ENCODE measurements at places on chromosomes 13 and 19.
A peak's percentile ranks its signal among the peaks of the same experiment; 100 is the strongest.

- no peak for DNase-seq
- no peak overlapping the region for H3K4me3 ChIP-seq
- H3K4me1 ChIP-seq = no peaks in the 10 kb centered on the region
- H3K27ac ChIP-seq = no peak overlapping the region
- no peaks in the 10 kb centered on the region for H3K36me3 ChIP-seq
- H3K27me3 ChIP-seq = no peaks in the 10 kb centered on the region
Measured at GRCh38 chr13:84927442-84928169, 871.6 kb downstream of the SLITRK6 start.

- DNase-seq = no peak
- H3K27me3 ChIP-seq = peaks cover 30% of the 10 kb centered on the region
- H3K4me3 ChIP-seq = no peak overlapping the region
- H3K27ac ChIP-seq = no peak overlapping the region
- H3K36me3 ChIP-seq = no peaks in the 10 kb centered on the region
Measured at GRCh38 chr13:110194451-110194850, 112.5 kb downstream of the COL4A1 start.

- H3K4me3 ChIP-seq = no peak overlapping the region
- DNase-seq = no peak
- peaks cover 3% of the 10 kb centered on the region for H3K27me3 ChIP-seq
- H3K4me1 ChIP-seq = peaks cover 6% of the 10 kb centered on the region
- H3K36me3 ChIP-seq = no peaks in the 10 kb centered on the region
- no peak overlapping the region for H3K27ac ChIP-seq
Measured at GRCh38 chr13:108322206-108322824, 52.8 kb downstream of the TNFSF13B start.

DNA sequence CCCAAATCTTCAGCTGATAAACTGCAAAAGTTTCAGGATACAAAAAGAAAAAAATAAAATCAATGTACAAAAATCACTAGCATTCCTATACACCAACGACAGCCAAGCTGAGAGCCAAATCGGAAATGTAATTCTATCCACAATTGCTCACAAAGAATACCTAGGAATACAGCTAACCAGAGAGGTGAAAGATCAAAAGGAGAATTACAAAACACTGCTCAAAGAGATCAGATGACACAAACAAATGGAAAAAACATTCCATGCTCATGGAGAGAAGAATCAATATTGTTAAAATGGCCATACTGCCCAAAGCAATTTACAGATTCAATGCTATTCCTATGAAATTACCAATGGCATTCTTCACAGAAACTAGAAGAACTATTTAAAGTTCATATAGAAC is 29.5 kb downstream of the NLRP11 start:
- no peak overlapping the region for H3K4me3 ChIP-seq
- H3K4me1 ChIP-seq = no peaks in the 10 kb centered on the region
- no peak overlapping the region for H3K27ac ChIP-seq
- no peak for DNase-seq
- no peaks in the 10 kb centered on the region for H3K36me3 ChIP-seq
- peaks cover 5% of the 10 kb centered on the region for H3K27me3 ChIP-seq

- no peak overlapping the region for H3K4me3 ChIP-seq
- no peak overlapping the region for H3K27ac ChIP-seq
- no peaks in the 10 kb centered on the region for H3K4me1 ChIP-seq
- H3K27me3 ChIP-seq = no peaks in the 10 kb centered on the region
Measured at GRCh38 chr13:111929036-111929616, 137.8 kb upstream of the SOX1 start.

- no peak overlapping the region for H3K4me3 ChIP-seq
- DNase-seq = peak; percentile 96
- peaks cover 17% of the 10 kb centered on the region for H3K4me1 ChIP-seq
- peak overlapping the region; percentile 49 for H3K27ac ChIP-seq
- H3K36me3 ChIP-seq = peaks cover 7% of the 10 kb centered on the region
- no peaks in the 10 kb centered on the region for H3K27me3 ChIP-seq
Measured at GRCh38 chr19:4811328-4812131, 20.0 kb downstream of the TICAM1 start.

DNA sequence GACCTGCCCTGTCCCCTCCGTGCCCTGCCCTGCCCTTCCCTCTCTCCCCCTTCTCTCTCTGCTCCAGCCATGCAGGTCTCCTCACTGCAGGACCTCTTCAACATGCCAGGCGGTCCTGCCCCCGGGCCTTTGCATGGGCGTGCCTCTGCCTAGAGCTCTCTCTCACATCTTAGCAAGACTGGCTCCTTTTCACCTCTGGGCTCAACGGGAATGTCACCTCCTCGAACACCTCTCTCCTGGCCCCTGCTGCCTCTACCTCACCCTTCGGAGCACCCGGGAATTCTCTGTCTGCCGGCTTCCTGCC is 5.6 kb downstream of the MFSD12 start:
- no peak for DNase-seq
- H3K4me3 ChIP-seq = no peak overlapping the region
- H3K4me1 ChIP-seq = peaks cover 43% of the 10 kb centered on the region
- no peaks in the 10 kb centered on the region for H3K27me3 ChIP-seq
- H3K36me3 ChIP-seq = peaks cover 1% of the 10 kb centered on the region

DNA sequence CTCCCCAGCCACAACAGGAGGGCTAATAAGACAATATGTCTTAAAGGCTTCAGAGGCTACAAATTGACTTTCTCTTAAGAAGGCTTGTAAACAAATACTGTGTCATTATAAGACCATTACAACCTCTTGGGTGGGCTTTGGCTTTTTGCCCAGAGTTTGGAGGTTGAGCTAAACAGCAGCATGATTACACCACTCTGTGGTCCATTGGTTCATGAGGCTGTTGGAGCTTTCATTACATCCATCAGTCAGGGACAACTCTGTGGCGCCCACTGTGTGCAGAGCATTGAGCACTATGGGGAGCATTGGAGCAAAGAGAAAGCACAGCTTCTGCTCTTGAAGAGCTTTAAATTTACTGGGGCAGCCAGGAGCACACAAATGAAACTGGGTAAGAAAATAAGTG is 75.9 kb downstream of the TNFSF11 start:
- H3K4me1 ChIP-seq = no peaks in the 10 kb centered on the region
- no peak overlapping the region for H3K27ac ChIP-seq
- H3K36me3 ChIP-seq = no peaks in the 10 kb centered on the region
- peaks cover 39% of the 10 kb centered on the region for H3K27me3 ChIP-seq
- DNase-seq = no peak

- H3K36me3 ChIP-seq = peaks cover 2% of the 10 kb centered on the region
- H3K4me1 ChIP-seq = no peaks in the 10 kb centered on the region
- H3K4me3 ChIP-seq = no peak overlapping the region
- H3K27me3 ChIP-seq = peaks cover 25% of the 10 kb centered on the region
- DNase-seq = no peak
- H3K27ac ChIP-seq = no peak overlapping the region
Measured at GRCh38 chr19:46453661-46454060, 17.7 kb downstream of the PNMA8A start.

- H3K4me3 ChIP-seq = no peak overlapping the region
- no peaks in the 10 kb centered on the region for H3K4me1 ChIP-seq
- DNase-seq = no peak
- H3K27me3 ChIP-seq = peaks cover 47% of the 10 kb centered on the region
- no peaks in the 10 kb centered on the region for H3K36me3 ChIP-seq
Measured at GRCh38 chr13:94682229-94682628, 30.1 kb downstream of the SOX21 start.

- no peak overlapping the region for H3K27ac ChIP-seq
- no peak overlapping the region for H3K4me3 ChIP-seq
- H3K27me3 ChIP-seq = no peaks in the 10 kb centered on the region
- H3K4me1 ChIP-seq = no peaks in the 10 kb centered on the region
Measured at GRCh38 chr13:64234255-64234654, 2818.6 kb upstream of the PCDH20 start.

DNA sequence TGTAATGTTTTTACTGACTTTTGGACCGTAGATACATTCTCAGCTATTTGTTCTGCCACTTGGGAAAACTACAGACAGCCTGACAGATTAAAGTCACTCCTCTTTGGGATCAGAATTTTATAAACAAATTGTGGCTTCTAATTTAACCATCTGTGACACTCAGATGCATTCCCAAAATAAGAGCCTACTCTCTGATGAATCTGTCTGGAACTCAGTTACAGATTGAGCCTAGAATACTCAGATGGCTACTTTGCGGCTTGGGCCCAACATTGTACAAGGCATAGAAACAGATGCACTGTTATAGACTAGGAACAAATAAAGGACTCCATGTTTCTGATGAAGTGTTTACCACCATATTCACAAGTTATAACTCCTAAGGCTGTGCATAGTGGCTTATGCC is 291.0 kb upstream of the SLITRK6 start:
- H3K27me3 ChIP-seq = no peaks in the 10 kb centered on the region
- H3K4me3 ChIP-seq = no peak overlapping the region
- H3K27ac ChIP-seq = no peak overlapping the region
- H3K4me1 ChIP-seq = no peaks in the 10 kb centered on the region
- no peaks in the 10 kb centered on the region for H3K36me3 ChIP-seq
- DNase-seq = no peak

DNA sequence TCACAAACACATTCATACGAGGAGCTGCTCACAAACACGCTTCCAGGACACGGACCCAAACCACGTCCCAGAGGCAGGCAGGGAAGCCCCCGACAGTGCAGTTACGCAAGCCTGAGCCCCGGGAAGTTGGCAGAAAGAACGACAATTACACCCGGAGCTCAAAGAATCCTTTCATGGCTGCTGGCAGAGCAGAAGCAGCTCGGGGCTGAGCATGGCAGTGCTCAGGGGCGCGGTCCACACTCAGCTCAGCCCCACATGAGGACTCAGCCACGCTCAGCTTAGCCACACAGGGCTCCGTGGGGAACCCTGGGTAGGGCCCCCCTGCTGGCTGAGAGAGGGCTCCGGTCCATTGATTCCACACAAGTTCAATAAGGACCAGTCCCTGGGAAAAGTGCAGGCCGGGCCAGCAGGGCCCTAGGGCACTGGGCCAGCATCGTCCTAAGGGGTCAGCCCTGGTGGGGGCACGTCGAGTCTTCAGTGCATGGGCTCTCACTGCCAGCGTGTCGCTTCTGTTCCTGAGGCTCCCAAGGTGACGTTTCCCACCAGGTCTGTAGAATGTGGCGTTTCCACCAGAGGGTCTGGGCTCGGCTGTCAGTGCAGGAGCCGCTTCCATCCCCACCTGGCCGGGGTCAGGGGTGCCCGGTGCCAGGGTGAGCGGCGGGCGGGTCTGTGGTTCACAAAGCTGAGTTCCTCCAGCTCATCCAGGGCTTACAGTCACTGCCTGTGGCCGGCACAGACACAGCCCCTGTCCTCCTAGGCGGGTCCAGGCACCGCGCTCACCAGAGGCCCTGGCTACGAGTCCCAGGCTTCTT is 23.1 kb downstream of the GAS6 start:
- H3K4me3 ChIP-seq = no peak overlapping the region
- no peak for DNase-seq
- peaks cover 3% of the 10 kb centered on the region for H3K27me3 ChIP-seq
- no peak overlapping the region for H3K27ac ChIP-seq

DNA sequence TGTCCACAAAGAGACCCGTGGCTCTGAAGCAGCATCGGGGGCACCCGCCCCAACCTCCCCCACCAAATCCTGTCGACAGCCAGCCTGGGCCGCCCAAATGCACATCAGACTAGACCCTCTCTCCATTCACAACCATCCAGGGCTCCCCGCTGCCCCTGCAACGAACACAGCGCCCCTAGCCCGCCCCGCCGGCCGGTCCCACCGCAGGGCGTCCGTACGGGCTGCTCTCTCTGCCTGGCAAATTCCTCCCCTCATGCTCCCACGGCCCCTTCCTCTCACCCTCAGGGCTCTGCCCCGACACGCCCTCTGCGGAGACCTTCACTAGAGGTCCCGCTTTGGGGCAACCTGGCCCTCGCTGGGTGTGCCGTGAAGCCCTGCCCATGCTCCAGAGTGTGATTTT is 7.1 kb downstream of the TCF3 start:
- no peak overlapping the region for H3K4me3 ChIP-seq
- DNase-seq = no peak
- H3K4me1 ChIP-seq = peaks cover 21% of the 10 kb centered on the region
- H3K27ac ChIP-seq = peak overlapping the region; percentile 35

DNA sequence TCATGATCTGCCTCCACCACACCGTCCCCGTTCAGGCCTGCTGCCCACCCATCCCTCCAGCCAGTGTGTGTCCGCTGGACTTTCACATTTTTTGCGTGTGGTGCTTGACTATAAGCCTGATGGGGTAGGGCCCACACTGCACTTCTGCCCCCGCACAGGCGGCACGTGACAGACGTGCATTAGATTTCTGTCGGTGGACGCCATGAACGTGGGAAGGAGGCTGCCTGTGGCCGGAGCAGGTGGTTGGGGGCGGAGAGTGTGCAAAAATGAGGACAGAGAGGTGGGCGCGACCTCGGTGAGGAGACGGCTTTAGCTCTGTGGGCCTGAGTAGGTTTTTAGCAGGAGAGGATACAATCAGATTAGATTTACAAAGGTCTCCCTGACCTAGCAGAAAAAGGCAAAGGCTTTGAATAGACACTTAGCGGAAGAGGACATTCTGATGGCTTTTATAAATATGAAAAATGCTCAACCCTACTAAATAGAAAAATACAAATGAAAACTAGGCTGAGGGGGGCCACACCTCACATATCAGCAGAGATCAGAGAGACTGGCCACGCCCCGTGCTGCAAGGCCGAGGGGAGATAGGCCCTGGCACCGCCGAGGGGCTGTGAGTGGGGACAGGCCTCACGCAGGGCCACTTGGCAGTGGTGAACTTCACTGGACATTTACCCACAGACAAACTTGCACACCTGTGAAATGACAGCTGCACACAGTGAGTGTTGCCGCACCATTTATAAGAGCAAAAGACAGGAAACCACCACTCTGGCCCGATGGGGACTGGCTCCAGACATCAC is 25.4 kb downstream of the PAK4 start:
- peaks cover 7% of the 10 kb centered on the region for H3K36me3 ChIP-seq
- peaks cover 6% of the 10 kb centered on the region for H3K4me1 ChIP-seq
- no peak overlapping the region for H3K4me3 ChIP-seq
- H3K27me3 ChIP-seq = no peaks in the 10 kb centered on the region

DNA sequence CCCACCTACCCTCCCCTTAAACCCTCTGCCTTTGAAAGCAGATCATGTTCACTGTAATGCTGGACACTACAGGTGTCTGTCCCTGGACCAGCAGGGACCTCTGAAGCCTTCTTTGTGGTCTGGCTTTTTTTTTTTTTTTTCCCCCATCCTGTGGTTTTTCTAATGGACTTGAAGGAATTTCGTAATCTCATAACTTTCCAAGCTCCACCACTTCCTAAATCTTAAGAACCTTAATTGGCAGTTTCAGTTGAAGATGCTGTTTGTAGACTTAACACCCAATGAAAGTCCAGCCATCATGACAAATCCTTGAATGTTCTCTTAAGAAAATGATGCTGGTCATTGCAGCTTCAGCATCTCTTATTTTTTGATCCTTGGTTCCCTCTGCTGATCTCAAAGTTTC is 45.0 kb upstream of the LRCH1 start:
- no peak for DNase-seq
- no peaks in the 10 kb centered on the region for H3K4me1 ChIP-seq
- no peak overlapping the region for H3K27ac ChIP-seq
- H3K36me3 ChIP-seq = no peaks in the 10 kb centered on the region
- peaks cover 3% of the 10 kb centered on the region for H3K27me3 ChIP-seq
- no peak overlapping the region for H3K4me3 ChIP-seq

DNA sequence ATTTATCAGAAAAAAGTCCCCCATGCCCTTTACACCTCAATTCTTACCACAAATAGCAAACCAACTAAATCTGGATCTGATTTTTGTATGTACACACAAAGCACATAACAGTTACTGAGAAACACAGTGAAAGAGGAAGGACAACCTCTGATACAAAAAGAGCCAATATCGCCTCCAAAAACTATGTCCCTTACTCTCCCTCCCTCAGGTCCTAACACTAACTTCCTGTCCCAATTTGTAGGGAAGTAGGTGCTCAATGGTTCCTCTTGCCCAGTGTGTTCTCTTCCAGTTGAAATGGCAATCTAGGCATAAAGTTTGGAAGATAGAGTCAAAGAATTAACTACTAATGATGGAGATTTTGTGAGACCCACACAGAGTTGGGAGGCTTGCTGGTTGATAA is 15.8 kb upstream of the FPR3 start:
- H3K4me3 ChIP-seq = no peak overlapping the region
- DNase-seq = no peak
- no peak overlapping the region for H3K27ac ChIP-seq
- peaks cover 53% of the 10 kb centered on the region for H3K27me3 ChIP-seq
- no peaks in the 10 kb centered on the region for H3K36me3 ChIP-seq

Measured in activated naive CD8-positive, alpha-beta T cell treated with anti-CD3 and anti-CD28 coated beads, Interleukin-2, amount 50 U/mL, for 24 hours (primary cell).